ENCODE measurements at places on chromosomes 12 and 14.

DNA sequence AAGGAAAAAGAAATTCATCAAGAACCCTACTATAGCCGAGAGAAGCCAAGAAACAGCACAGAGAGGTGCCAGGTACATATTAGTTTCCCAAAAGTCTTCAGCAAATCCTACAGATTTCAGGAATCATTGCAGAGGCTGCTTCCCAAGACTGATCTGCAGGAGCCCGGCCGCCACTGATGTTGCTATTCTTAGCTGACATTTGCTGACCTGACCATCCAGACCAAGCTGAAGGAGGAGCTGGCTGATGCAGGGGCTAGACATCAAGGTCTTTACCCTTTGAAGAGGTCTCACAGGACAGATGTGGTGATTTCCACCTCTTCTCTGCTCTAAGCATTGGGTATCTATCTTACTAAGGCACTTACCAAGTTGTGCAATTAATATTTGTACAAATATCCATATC, 444.8 kb upstream of the SOX5 start:
- no peak for DNase-seq

GRCh38 chr14:74919421-74920165, 3.5 kb downstream of the RPS6KL1 start:
- DNase-seq = no peak

GRCh38 chr14:102159841-102160240, 20.1 kb downstream of the WDR20 start:
- DNase-seq = no peak

DNA sequence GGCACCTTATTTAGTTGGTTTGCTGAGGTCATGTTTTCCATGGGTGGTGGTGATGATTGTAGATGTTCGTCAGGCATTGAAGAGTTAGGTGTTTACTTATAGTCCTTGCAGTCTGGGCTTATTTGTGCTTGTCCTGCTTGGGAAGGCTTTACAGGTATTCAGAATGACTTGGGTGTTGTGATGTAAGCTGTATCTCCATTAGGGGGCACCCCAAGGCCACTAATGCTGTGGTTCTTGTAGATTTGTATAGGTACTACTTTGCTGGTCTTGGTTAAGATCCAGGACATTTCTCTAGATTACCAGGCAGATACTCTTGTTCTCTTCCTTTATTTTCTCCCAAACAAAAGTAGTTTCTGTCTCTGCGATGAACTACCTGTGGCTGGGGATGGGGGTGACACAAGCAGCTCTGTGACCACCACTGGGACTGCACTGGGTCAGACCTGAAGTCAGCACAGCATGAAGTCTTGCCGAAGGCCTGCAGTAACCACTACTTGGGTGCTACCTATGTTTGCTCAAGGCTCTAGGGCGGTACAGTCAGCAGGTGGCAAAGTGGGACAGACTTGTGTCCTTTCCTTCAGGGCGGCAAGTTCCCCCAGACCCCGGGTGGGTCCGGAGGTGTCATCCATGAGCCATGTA, 35.8 kb upstream of the FBXO33 start:
- DNase-seq = no peak

- DNase-seq = no peak
Observed at GRCh38 chr14:61472011-61472672, 150.8 kb downstream of the PRKCH start.

GRCh38 chr12:124172636-124173035, 122.3 kb upstream of the RFLNA start:
- no peak for DNase-seq

DNA sequence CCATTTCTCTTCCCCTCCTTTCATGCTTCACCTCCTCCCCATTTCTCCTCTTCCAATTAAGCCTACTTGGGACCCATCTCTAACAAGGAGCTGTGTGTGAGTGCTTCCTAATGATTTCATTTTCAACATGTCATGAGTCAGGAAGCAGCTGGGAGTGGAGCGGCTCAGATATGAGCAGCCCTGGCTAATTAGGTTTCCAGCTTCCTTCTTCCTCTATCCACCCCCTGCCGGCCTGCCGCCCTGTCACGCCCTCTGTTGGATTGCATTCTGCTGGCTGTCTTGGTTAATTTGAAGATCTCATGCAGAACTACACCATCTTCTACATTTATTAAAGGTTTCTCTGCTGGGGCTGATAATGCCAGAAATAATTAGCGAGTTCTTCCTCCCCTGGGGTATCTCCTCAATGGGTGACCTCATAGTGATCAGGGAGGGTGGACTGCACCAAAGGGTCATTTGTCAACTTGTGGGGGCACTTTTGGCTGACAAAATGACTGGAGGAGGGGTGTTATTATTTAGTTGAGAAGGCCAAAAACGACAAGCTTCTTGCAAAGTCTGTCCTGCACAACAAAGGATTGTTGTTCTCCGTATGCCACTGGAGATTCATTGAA, 300.9 kb upstream of the SRRM4 start:
- no peak for DNase-seq

GRCh38 chr12:124646385-124647230, 79.2 kb upstream of the NCOR2 start:
- peak; percentile 25 for DNase-seq

DNA sequence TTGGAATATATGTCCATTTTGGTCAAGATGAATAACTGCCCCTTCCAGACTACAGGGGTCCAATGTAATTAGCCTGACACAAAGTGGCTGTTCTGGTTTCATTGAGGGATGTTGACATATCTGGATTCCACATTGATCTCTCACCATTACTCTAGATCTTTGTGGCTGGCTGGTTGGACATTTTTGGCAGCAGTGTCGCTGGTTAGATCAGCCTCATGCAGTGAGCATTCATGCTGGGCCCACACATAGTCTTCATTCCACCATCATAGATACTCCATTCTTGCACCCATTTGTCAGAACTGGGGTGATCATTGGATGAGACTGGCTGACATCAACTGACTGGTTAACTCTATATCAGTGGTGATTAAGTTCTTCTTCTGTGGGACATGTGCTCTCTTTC, 74.4 kb downstream of the MGST1 start:
- no peak for DNase-seq

- DNase-seq = no peak
Observed at GRCh38 chr14:24329073-24329663, 5.7 kb downstream of the ADCY4 start.

- DNase-seq = no peak
Observed at GRCh38 chr14:63875311-63875710, 22.5 kb downstream of the SYNE2 start.

- peak; percentile 31 for DNase-seq
Observed at GRCh38 chr14:75981426-75982265, at the start of gene TGFB3. TSS of gene TGFB3 (minus strand) at chr14:75981995. CDS start at chr14:75980893, 1,102 bp downstream.

DNA sequence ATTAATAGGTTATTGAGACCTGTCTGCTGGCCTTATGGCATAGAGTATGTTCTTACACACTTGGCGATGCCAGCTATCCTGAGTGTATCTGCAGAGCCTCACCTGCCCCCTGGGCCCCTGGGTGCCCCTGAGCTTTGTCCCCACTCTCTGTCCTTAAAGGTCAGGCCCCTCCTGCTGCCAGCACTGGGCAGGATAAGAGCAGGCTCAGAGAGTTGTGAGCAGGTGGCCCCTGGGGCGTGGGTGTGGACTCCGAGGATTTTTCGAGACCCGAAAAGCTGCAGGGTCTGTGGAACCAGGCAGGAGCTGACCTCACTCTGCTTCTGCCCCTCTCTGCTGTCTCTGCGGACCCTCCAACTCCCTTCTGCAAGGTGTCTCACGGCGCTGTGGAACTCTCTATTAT, 8.2 kb downstream of the HIP1R start:
- no peak for DNase-seq

Measured in activated gamma-delta T cell treated with anti-CD3 and anti-CD28 coated beads, Interleukin-2, amount 50 U/mL, for 16 hours (primary cell).